ENCODE measurements at places on chromosomes 13 and 19.

DNA sequence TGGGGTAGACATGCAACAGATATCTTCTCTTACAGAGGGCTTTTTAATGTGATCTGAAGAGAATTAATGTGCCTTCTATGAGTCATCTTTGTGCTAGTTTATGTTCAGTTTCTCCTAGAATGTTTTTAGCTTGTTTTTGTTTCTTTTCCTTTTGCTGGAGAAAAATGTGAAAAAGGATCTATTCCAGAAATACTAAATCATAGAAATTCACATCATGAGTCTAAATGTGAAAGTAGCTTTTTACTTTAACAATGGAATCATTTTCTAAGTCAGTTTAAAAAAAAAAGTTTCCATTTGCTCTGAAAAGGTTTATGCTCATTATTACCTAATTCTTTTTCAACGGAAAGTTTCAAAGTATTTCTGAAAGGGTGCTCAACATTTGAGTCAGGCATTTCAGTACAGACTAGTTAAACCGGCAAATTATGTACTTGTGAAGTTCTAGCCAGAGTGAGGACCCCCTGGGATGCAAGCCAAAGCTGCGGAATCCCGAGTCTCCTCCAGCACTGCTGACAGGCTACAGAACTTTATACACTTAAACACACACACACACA is 72.9 kb downstream of the SPATA13 start:
- no peak for DNase-seq

DNA sequence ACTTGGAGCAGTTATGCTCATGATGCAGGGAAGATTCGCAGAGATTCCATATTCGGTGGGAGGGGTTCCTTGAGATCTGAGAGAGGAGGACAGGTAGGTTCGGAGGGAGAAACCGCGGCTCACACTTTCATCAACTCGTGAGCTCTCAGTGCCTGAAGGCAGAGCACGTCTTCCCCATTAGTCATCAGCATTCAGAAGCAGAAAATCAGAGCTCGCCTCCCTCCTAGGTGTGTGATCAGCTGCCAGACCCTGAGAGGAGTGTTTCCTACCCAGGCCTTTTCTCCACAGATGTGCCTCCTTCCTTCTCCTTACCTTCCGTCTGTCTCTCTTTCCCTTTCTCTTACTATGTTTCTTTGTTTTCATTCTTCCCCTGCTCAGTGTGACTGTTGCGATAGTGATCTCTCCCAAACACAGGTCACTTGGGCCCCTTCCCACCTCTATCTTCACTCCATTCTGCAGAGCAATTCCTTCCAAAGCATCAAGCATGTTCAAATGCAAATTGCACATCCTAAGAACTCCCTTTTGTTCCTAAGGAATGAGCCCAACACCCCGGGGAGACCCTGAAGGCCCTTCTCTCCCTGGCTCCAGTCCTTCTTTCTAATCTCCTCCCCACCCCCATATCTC is 389.5 kb downstream of the UQCRFS1 start:
- no peak for DNase-seq

- DNase-seq, result no peak
These were observed 241.0 kb downstream of the KLF5 start for GRCh38 chr13:73299787-73300186.

DNA sequence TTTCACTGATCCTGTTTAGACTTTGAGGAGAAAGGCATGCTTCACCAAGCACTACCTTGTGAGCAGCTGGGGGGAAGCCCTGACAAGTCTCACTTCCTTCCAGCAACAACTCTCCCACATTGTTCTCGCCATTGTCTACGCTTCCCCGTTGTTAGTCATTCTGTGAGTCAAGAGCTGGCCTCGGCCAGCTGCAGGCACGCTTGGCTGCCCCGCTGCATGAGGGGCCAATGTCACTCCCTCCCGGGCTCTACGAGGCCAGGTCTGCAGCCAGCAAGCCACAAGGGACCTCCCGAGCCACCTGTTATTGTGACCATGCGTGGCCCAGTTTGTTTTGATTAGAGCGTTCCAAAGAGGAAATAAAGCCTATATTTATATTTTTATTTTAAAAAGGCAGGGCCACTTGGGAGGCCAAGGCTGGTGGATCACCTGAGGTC is 220.9 kb downstream of the FOXO1 start:
- peak; percentile 60 for DNase-seq

DNA sequence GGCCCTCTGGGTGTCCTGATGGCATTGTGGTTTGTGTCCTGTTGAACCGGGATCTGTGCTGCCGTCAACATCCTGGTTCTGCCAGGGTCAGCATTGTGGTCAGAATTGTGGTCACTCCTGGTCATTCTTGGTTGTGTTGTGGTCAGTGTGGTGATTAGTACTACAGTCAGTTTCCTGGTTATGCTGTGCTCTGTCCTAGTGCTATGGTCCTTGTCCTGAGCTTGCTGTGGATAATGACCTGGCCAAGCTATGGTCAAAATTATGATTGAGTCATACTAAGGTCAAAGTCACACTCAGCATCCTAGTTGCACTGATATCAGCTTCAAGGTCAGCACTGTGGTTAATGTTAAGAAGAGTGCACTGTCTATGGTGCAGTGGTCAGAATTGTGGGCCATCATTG is 4.5 kb upstream of the OLFM2 start:
- no peak for DNase-seq

DNA sequence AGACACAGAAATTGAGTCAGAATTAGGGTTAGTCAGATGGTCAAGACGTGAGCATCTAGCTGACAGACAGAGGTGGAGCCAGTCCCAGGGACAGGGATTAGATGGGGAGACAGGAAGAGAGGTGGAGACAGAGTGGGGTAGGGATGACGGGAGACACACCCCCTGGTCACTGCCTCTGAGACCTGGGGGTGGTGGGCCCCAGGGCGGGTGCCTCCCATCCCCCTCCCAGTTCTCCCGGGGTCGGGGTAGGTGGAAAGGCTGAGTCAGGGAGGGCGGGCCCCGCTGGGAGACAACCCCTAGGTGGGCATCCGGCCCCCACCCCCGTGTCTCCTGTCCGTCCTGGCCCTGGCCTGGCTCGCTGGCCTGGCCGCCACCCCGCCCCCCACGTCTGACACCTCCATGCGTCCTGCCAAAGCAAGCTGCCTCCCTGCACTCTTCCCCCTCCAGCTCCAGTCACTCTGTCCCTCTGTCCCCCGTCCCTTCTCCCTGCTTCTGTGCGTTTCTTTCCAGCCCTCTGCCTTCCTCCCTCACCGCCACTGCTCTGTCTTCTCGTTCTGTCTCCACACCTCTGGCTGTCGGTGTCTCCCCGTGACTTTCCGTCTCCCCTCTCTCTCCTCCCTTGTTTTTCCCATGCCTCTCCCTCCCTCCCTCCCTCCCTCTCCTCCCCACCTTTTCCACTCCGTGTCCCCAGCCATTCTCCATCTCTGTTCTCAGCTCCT is 15.1 kb downstream of the CCDC97 start:
- DNase-seq, result peak; percentile 57

DNA sequence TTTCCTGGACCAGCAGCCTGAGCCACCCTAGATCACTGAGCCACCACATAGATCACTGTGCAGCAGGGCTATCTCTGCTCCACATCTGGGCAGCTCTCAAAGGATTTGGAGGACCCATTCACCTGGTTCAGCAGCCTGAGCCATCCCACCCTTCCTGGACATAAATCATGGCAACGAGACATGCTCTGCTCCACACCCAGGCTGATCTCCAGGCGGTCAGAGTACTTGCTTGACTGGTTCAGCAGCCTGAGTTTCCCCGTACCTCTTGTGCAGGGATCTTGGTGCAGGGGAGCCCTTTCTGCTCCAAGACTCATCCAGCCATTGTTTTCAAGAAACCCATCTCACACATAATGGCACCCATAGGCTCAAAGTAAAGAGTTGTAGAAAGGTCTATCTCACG is 195.3 kb downstream of the LIG4 start:
- DNase-seq, result no peak

- no peak for DNase-seq
These were observed 277.5 kb upstream of the SGCG start for GRCh38 chr13:22903301-22903700.

DNA sequence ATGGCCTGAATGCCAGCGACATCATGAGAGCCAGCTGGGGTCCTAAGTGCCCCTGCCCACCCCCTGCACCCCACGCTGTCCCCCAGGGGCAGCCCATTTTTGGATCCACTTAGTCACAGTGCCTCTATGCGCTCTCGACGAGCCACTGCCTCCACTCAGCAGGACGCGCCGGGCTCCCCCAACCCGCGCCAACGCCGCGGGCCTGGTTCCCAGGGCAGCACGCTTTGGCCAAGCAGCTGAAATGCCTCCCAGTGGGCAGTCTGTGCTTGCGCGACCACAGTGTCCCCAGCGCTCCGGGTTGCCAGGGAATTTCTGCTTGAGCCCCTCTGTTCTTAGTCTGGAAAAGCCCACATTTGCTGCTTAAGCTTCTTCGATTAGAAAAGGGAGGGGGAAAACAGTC is 39.4 kb downstream of the TMED1 start:
- no peak for DNase-seq

Measured in transverse colon (tissue), 4 donors.